Activated CD4-positive, alpha-beta T cell treated with anti-CD3 and anti-CD28 coated beads, Interleukin-2, amount 50 U/mL, for 16 hours (primary cell): ENCODE measurements at places on chromosomes 2 and 18.
A peak's percentile ranks its signal among the peaks of the same experiment; 100 is the strongest.

- no peak for DNase-seq
Observed at GRCh38 chr2:149566652-149567051, 20.9 kb downstream of the MMADHC start.

GRCh38 chr18:21851327-21851961 is 110.9 kb downstream of the MIB1 start:
- no peak for DNase-seq

DNA sequence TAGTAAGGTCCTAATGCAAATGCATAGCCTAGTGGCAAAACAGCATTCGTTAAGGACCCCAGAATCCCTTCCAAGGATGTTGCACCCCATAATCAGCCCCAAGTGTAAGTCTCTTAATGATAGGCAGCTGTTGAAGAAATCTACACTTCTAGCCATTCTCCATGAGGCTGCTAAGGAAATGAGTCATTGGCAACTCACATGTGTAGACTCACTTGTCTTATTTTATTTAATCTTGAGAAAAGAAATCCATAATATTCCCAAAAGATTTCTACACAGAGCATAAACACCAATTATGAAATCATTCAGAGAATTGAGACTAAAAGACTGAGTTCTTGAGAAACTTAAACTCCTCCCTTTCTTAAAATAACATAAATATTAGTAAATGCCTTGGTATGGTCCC is 52.4 kb downstream of the AKAIN1 start:
- DNase-seq, result no peak

DNA sequence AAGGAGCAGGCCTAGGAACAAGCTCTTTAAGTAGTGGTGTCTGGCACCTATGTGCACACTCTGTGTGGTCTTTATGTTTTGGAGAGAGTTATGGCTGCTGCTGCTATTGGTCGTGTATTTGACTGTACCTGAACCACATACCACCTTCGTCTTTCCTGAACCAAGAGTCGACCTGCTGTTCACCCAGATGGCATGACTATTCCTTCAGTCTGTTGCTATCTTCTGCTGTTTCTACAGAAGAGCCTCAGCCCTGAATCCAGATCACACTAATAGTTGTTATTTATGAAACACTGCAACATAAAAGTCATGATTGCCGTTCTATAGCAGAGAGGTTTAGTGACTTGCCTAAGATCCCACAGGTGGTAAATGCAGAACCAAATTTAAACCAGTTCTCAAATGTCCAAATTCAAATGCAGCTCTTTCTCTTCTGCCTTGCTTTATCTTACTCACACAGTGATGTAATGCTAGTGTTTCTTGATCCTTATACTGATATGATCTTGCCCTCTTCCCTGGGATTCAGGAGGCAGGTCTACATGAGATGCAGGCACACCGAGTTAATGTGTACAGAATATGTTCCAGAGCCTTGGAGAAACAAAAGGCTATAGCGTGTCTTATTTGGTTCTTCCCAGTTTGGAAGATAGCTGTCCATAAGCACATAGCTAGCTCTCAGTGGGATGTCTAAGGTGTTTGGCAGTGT is 122.1 kb upstream of the FOSL2 start:
- no peak for DNase-seq

DNA sequence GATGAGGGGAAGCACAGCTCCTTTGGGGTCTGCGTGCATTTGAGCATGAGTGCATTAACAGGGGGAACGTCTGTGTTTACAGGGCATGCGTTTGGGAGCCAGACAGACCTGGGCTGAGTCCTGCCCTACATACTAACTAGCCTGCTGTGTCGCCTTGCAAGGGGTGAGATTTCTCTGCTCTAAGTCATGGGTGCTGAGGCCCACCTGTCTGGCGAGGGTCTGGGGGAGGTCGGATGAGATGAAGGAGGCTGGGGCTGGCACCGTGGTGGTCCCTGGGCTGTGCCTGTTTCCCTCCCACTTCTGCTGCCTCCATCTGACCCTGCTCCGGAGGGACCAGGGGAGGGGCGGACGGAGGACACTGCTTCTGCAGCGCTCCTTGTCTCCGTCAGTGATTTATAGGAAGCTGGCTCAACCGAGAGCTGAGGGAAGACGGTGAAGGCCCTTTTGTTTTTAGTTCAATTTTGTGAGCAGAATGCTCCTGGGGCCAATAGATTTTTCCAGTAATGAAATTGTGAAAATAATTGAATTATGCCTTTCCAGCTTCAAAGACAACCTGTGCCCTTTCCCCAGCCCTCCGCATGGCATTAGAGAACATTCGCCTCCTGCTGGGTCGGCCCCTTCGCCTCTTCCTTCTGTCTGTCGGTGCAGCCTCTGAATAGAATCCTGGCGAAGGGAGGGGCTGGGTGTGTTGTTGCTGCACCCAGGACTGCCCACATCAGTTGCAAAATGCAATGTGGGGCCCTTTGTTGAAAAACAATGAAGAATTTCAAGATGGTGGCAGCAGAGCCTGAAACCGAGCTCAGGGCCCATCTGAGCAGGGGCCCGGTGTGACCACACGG is 49.7 kb downstream of the RRM2 start:
- DNase-seq, result no peak

- DNase-seq, result no peak
Observed at GRCh38 chr2:187168720-187169713, 279.0 kb downstream of the CALCRL start.

- no peak for DNase-seq
Observed at GRCh38 chr18:61724532-61724931, 168.3 kb downstream of the RNF152 start.

DNA sequence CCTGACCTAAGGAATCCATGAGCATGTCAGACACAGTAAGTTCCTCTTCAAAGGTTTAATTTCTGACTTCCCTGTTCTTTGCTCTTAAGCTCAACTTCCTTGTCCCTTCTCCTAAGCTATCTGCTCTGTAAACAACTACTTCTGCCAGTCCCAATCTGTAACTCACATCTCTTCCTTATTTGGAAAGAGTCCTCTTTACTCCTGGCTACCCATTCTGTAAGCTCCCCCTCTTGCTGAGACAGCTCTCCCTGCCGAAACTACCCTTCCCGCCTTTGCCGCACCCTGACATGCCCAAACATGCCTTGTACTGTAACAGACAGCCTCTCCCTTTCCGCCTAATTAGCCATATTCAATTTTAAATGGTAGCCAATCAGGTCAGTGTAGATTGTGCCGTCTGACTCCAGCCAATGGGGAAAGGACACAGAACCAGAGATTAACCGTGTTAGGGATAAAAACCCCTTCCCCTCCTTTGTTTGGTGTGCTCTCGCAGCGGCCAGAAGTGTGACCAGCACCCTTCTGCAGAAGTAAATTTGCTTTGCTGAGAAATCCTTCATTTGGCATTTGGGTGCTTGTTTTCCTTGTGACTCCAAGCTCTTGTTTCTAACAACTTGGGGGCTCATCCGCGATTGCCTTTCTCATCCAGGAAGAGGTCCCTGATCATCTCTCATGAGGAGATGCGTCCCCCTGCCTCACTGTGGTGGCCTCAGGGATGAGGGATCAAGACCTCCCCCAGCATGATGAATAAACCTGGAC is 49.0 kb downstream of the PIAS2 start:
- no peak for DNase-seq

DNA sequence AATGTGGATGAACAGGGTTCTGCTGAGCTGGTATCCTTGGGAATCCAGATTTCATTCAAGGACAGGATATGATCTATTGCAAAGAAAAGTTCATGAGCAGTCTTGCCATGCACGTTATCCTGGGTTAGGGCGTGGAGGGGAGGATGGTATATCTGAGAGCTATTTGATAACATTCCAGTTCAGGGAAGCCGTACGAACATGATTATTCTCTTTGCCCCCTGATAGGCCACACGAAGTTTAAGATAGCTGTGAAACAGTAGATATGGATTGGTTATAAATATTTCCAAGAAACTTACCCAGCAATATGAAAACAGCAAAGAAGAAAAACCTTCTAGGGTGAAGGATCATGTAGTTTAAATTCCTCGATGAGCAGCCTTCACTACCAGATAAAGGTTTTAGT is 171.9 kb downstream of the LTBP1 start:
- no peak for DNase-seq

GRCh38 chr2:71277536-71278103 is 50.7 kb upstream of the PAIP2B start:
- DNase-seq, result peak; percentile 12

DNA sequence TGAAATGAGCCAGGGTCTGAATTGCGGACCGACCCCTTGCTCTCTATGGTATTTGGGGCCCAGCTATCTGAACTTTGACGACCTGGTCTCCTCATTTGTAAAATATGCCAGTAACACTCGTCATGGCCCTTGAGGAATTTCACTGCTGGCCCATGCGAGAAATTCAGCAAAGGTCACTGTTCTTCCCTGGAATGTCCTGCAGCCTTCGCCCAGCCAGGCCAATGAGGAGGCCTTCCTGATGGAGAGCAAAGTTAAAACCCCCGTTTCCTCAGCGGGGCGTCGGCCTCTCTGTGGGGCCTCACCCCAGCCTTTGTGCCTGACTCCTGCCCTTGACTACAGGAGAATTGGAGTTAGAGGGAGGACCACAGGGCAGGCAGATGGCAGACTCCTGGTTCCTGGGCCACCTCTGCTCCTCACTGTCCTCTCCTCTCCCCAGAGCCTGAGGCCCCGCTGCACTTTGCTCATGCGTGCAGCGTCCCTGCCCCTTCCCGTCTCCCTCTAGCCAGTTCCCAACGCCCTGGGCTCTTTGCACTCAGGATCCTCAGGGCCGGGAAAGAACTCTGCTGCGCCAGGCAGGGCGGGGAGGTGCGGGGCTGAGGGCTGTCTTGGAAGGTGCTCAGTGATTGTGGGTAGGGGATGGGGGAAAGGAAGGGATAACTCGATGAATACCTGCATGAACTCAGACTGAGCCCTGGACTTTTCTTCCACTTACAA is 257.0 kb upstream of the RAB6C start:
- DNase-seq, result no peak

- peak; percentile 60 for DNase-seq
Observed at GRCh38 chr2:130336877-130337734, 5.6 kb upstream of the IMP4 start.

DNA sequence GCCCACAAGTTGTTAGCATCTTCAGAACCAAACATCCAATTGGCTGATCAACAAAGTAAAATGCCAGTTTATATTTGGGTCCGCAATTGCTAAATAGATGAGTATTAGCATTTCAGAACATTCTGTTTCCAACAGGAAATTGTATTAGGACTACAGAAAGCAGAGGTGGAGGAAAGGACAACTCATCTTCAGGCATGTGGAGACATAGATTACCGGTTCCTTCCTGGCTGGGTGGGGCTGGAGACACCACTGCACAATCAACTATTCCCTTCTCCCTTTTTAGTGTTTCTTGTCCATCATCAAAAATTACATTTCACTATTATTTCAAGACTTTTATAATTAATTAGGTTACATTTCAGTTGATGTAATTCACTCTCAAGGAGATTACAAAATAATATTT is 83.8 kb downstream of the ADAM23 start:
- no peak for DNase-seq

- peak; percentile 48 for DNase-seq
Observed at GRCh38 chr2:113965644-113966043, 75.8 kb downstream of the ACTR3 start.
